ENCODE measurements at places on chromosomes 5 and 9.

DNA sequence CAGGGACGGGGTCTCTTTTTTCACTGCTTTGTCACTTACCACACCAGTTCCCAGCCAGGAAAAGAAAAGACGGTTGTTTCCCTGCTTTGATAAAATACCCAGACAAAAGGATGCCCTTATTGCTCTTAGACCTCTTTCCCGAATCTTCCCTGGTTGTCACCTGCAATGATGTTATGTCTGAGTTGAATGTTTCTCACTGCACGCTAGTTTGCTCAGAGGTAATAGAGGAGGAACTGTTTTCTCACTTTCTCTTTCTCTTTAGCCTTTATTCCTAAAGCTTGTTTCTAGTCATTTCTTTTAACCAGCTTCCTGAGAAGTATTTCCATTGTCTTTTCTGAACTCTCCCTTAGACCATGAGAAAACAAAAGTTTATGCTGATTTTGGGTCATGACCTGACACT lies 32.9 kb downstream of the ACER2 start:
- DNase-seq: no peak

- no peak for DNase-seq
Observed at GRCh38 chr9:28938981-28939380, 1365.7 kb upstream of the C9orf72 start.

DNA sequence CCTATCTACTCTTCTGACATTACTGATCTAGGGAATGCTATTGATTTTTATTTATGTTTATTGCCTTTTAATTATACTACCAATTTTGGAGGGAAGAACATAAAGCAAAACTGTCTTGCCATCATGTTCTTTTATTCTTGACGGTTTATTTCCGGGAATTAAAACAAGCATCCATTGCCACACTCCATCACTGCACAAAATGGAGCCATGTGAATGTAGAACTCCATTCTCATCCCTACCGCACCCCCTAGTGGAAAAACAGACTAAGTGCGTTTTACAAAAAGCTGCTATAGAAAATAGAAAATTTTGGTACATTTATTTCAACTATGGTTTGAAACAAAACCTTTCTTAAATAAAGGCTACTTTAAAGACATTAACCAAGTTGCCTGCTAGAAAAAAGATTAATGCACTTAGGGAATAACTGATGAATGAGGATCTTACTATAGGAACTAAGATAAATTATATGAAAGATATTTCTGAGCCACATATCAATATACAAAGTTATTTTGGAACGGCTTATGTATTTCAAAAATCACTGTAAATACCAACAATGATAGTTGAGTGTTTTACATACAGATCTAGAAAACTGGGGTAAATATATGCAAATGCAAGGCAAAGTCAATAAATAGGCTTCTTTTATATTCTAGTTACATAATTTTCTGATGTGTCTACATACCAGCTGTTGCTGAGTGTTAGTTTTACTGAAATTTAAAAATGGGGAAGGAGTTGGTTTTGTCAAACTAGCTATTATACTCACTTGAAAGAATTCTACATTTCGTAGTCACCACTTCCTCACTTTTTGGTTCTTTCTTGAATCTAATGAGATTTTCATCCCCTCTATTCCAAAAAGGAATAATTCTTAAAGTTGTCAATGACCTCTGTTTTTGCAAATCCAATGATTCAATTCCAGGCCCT lies 26.5 kb downstream of the OXCT1 start:
- peak; percentile 70 for DNase-seq

DNA sequence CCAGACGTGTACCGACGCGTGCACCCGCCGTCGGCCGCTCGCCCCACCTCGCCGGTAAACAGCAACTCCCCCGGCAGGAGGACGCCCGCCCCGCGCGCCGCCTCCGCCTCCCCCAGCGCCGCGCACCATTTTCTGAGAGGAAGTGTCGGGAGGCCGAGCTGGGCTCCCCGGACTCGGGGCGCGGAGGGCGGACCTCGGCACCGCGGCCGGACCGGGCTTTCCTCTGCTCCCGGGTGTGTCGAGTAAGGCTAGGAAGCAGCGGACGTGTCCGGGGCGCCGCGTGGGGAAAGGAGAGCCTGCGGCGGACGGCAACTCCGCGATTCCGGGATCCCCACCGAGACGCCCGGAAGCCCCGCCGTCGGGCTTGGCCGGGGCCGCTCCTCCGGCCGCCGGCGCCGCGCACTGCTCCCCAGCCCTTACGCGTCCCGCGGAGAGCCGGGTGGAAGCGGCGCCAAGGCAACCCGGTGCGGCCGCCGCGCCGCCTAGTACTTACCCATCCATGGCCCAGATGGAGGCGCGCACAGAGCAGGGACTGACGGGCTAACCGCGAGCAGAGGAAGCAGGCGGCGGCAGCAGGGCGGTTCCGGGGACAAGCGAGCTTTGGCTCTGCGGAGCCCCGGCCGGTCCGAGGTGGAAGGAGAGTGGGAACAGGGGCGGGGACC lies at the start of gene PTBP3:
Gene PTBP3 (minus strand): TSS at position 643 of the 662 bp plus-strand sequence. CDS start 35,754 bp downstream, outside the sequence.
- no peak for DNase-seq

GRCh38 chr5:172438319-172438668 lies 16.0 kb downstream of the SH3PXD2B start:
- no peak for DNase-seq

DNA sequence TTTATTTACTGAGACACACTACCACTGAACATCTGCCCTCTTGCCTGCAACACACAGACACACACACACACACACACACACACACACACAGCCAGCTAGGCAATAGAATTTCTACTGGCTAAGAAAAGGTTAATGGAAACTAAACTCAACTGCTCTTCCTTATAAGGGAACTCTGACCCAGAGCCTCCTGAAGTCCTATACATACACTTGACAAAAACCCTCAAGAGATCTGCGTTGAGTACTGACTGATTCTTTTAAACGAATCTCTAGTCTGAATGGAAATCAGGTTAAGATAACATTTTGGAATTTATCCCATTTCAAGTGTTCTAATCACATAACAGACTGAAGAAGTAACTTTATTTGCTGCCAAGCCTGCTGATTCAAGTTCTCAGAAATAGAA lies 25.9 kb upstream of the TRPM3 start:
- no peak for DNase-seq

GRCh38 chr5:97131139-97131710 lies 11.2 kb downstream of the LIX1 start:
- DNase-seq: no peak

GRCh38 chr9:120725907-120726306 lies 11.6 kb upstream of the MEGF9 start:
- DNase-seq: no peak

GRCh38 chr9:9091387-9091786 lies 1291.8 kb upstream of the DMAC1 start:
- peak; percentile 54 for DNase-seq

DNA sequence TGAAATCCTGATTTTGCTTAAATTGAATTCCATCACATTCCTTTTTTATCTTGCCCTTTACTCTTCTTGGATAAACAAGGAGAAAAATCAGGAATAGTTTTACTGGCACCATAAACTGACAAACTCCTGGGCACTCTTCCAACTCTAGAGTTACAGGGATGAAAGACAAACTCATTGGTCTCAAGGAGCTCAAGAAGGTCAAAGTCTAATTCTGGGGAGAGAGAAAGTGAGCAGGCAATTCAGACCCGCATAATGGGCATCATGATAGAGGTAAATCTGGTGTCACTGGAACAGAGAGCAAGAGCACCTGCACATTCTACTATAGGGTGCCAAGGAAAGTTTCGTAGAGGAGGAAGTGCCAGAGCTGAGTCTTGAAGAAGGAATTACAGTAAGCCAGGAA lies 64.8 kb downstream of the GRIN3A start:
- DNase-seq: no peak

DNA sequence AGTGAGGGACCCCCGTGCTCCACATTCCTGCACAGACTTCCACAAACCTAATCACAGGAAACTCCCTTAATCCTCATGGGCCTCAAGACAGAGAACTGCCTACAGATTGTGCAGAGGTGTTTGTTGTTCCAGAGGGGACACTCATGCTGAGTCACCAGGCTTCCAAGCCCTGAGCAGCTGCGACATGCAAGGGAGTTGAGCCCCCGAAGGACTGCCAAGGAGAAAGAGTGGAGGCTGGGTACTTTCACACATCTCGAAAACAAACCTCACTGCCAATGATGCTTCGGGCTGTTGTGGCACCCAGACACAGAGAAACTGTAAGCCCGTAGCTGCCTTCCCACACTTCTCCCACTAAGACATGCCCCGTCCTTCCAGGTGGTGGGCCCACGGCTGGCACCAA lies 480.8 kb downstream of the CDH12 start:
- DNase-seq: peak; percentile 33

- no peak for DNase-seq
Observed at GRCh38 chr9:1659363-1659690, 355.8 kb upstream of the SMARCA2 start.

DNA sequence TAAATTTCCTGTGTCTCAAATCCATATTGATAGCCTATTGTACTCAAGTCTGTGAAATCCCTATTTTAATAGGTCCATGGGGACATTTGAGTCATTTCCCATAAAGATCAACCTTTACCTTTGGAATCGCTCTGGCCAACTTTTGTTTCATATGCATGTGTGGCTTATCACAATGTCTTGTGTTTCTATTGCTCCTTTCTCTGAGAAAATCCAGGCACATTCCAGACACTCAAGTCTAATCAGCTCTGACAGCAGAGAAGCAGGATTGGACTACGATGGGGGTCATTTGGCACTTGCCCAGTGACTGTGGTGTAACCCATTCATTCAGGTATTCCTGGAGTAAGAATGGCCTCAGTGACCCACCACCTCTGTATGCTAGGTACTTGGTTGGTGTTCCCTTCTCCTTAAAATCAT lies 48.4 kb downstream of the ACTBL2 start:
- no peak for DNase-seq
